ENCODE measurements at places on chromosomes 4 and X.

DNA sequence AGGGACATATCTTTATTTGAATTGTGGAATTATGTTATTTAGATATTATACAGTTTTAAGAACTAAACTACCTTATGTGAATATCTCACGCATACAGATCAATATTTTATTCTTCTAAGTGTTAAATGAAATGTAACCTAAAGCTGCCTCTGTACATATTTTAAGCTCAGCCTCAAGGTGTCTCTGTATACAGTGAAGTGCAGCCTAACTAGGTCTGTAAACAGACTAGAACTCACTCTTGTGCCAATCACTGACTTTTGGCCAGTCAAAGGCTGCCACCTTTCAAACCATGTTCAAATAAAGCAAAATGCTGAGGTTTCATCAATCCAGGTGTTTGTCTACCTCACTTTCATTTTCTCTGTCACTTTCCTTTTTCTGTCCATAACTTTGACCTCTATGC is 1074.5 kb upstream of the PRKX start:
- no peak for DNase-seq

- no peak for DNase-seq
These were observed 23.5 kb downstream of the OTC start for GRCh38 chrX:38375891-38376290.

DNA sequence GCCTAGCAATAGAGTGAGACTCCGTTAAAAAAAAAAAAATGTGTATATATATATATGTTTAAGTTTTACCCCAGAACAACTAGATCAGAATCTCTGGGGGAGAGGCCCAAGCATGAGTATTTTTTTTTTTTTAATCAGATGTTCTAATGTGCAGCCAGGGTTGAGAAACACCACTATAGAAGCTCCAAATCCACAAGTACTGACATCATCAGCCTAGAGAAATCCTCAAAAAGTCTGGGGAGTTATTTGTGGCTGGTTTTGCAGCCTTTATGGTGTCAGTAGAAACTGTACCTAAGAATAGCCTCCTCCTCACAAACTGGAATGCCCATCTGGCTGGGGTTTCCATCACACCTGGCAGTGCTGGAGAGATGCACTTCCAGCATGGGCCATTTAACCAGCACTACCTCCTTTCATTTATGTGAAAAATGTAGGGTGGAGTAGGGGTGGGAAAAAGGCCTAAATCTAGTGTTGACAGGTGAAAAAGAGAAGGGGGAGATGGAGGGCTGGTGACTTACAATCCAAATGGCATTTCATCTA is 93.5 kb downstream of the CBLL2 start:
- no peak for DNase-seq

DNA sequence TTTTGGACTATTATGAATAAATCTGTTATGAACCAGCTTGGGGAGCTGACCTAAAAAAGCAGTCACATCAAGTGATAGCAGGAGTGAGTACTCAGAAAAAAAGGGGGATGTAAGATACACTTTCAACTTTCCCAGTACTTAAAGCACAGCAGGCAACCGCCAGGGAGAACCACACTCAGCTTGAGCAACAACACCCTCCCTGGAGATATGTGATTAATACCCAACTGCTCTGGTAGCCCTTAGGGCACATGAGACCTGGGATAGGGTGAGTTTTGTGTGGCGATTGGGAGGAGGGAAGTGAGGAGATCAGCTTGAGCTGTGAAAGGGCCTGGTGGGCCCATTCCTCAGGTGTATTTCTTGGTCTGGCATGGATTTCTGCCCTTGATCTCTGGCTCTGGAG is 220.3 kb upstream of the SFRP2 start:
- DNase-seq: no peak

- DNase-seq: no peak
These were observed 12.4 kb downstream of the LYAR start for GRCh38 chr4:4277531-4277930.

DNA sequence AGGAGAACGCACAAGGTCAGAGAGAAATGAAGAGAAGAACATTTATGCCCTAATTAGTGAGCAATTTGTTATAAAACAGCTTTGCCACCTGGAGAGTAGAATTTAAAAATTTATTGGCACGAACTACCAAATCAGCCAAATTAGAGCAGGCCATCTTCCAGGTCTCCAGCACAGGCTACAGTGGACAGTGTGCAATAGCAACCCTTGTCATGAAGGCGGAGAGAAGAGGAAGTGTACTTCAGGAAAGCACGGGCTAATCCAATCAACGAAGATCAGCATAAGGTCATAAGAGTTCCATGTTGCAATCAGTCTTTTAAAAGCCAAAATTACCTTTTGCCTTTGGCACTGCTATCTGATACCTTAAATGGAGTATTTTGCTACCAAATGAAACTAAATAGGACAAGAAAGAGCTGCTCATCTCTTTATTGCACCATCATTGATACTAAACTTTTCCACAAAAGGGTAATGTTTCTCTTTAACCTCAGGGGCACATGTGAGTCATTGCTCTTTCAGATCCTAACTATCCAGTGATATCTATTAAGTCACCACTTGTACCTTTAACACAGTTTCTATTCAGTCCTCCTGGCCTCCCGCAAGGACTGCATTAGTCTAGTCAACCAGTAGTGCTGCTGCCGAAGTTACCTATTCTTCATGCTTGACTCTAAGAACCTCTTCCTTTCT is 19.9 kb downstream of the ANK2 start:
- DNase-seq: no peak

- DNase-seq: no peak
These were observed 3.0 kb upstream of the ARMCX4 start for GRCh38 chrX:101482296-101482695.

- DNase-seq: no peak
These were observed 78.7 kb downstream of the LNX1 start for GRCh38 chr4:53512608-53513007.

- no peak for DNase-seq
These were observed 73.0 kb upstream of the ADAD1 start for GRCh38 chr4:122305853-122306252.

- DNase-seq: no peak
These were observed 198.3 kb downstream of the ARAP2 start for GRCh38 chr4:36046026-36046425.

GRCh38 chr4:109760682-109761081 is 30.8 kb upstream of the PLA2G12A start:
- DNase-seq: no peak

GRCh38 chr4:54423066-54423465 is 194.0 kb downstream of the PDGFRA start:
- DNase-seq: no peak

DNA sequence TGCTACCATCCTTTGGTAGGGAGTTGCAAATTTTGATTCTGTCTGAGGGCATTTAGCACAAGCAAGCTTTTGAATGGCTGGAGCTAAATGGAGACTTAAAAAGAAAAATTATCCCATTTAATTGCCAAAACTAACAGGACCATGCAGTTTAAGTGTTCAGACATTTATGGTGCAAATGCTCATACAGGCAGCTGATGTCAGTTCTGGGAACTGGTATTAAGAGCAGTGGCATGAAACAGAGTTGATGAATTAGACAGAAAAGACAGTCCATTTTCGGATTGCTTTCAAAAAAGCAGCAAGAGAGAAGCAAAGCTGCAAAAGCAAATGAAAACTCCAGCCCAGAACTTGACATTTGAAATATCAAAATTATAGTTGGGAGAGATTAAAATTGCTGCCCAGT is 1.3 kb downstream of the SCRG1 start:
- DNase-seq: no peak

- no peak for DNase-seq
These were observed 586.1 kb downstream of the ADGRL3 start for GRCh38 chr4:61786211-61786610.

- DNase-seq: no peak
These were observed 176.4 kb upstream of the JADE1 start for GRCh38 chr4:128633067-128633466.

GRCh38 chr4:62627141-62627540 is 1427.0 kb downstream of the ADGRL3 start:
- no peak for DNase-seq

DNA sequence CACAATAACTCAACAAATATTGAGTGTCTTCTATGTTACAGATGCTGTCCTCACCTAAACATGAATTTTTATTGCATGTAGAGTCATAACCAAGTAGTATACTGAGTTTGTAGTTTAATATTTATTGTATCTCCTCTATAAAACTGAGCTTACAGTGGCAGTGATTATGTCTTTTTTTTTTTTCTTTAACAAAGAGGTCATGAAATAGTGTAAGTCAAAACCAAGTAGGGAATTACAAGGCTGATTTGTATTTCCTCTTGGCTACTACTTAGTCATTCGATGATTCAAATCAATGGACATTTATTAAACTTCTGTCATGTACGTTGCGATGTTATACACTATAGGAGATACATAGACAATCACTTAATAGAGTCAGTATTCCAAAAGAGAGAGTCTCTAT is 48.4 kb downstream of the IL15 start:
- DNase-seq: no peak

GRCh38 chrX:106608016-106608415 is 3.8 kb upstream of the RADX start:
- peak; percentile 3 for DNase-seq

GRCh38 chrX:96455078-96455477 is 229.6 kb upstream of the DIAPH2 start:
- no peak for DNase-seq

GRCh38 chrX:118174516-118175098 is 58.0 kb upstream of the KLHL13 start:
- no peak for DNase-seq

DNA sequence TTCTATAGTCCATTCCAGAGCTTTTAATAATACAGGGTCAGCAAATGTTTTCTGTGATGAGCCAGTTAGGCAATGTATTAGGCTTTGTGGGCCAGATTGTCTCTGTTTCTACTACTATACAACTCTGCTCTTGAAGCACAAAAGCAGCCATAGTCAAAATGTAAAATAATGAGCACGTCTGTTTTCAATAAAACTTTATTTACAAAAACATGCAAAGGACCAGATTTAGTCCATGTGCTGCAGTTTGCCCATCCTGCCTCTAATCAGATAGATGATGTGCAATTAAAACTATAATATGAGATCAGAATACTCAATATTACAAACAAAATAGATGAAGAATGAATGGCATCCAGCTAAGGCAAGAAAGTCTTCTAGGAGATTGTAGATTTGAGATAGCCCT is 127.8 kb upstream of the FRMPD4 start:
- DNase-seq: no peak

DNA sequence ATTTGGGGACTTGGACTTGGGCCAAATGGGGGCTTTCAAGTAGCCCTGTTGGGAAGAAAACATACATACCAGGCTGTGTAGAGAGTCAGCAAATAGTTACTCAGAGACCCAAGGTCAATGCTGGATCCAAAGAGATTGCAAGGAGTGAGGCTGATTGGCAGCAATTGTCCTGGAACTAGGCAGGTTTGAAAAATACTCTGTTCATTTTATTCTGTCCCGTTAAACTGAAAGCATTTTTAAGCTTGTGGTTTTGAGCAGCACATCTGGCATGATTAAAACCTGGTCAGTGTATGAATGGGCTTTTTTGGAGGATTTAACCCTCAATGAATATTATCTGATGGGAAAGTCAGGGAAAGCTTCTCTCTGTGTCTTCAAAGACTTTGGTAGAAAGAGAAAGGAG is 294.3 kb upstream of the BOD1L1 start:
- DNase-seq: no peak

DNA sequence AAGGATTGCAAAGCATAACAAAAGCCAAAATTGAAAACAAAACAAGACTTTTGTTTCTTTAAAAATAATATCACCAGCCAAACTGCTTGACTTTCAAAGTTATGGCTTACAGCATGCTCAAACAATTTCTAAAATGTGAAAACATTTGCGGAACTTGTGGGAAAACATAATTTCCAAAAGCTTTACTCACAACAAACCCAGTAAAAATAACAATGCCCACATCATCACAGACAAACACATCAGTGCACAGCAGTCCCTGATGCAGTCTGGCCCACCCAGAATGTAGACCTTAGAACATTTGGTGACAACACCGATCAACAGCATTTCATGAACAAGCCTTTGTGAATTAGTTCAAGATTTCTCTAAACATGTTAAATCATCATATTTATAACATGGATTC is 98.9 kb downstream of the ARHGAP6 start:
- no peak for DNase-seq

- DNase-seq: no peak
These were observed 45.0 kb upstream of the MXD4 start for GRCh38 chr4:2306773-2307410.

- DNase-seq: no peak
These were observed 247.0 kb downstream of the AFAP1 start for GRCh38 chr4:7692451-7693236.

DNA sequence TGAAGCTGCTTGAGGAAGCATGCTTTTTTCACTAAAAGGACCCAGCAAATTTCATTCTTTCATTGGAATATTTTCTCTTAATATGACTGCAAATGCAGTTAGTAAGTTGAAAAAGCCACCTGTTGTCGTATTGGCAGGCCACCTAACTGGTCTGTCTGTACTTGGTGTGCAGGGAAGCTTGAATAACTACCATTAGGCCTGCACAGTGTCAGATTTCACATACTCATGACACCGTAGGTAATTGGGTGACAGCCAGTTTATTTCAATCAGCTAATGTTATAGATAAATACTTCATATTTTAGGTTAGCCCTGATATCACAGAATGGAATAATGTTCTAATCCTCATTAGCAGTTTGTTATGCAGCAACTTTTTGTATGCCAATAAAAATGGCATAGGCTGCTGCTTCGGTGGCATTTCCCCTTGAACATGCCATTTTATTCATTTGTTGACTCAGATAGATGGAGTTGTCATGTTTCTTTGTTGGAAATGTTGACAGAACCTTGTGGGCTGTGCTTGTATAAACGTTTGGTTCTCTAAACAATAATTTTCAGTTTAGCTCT is 173.7 kb downstream of the RPA4 start:
- no peak for DNase-seq

- no peak for DNase-seq
These were observed 44.0 kb downstream of the RELL1 start for GRCh38 chr4:37641886-37642849.

DNA sequence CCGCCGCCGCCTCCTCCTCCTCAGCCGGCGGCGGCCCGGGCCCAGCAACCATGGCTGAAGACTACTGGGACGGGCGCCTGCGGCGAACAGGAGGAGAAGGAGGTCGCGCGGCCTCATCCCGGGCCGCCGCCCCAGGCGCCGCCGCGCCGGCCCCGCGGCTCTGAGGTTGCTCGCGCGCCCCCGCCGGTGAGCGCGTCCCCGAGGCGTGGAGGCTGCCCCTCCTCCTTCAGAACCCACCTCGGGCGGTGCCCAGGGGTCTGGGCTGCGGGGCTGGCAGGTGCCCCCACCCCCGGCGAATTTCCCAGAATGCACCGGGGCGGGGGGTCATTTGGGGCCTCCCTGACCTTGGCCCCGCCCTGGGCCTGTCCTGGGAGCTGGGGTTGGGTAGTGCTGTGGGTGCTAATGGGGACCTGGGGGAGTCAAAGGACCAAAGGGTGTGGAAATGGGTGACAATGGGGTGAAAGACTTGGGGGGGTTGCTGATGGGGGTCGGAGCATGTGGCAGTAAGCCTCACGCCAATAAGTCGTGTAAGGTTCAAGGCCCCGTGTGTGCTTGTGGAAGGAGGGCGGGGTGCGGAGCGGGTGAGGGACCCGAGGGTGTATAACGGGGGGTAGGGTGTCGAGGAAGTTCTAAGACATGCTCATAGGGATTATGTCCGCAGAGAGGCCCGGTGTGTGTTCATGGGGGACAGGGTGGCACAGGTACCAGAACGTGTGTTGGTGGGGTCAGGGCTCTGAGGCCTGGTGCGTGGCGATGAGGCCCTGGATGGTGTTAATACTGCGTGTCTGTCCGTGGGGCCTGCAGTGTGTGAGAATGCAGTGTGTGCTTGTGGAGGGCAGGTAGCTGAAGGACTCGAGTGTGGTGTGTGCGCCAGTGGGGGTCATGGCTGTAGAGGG is 687 bp downstream of the CDK16 start:
- DNase-seq: peak; percentile 35

GRCh38 chr4:145320294-145320693 is 139.9 kb upstream of the OTUD4 start:
- no peak for DNase-seq

All from activated CD4-positive, alpha-beta T cell treated with anti-CD3 and anti-CD28 coated beads for 4 hours (primary cell).